ENCODE measurements at places on chromosomes 16 and 17. TPM values are rescaled to one million over a fixed set of nuclear protein-coding genes. Genes with fewer than 3 reads are reported as not detected.
A peak's percentile ranks its signal among the peaks of the same experiment; 100 is the strongest.

DNA sequence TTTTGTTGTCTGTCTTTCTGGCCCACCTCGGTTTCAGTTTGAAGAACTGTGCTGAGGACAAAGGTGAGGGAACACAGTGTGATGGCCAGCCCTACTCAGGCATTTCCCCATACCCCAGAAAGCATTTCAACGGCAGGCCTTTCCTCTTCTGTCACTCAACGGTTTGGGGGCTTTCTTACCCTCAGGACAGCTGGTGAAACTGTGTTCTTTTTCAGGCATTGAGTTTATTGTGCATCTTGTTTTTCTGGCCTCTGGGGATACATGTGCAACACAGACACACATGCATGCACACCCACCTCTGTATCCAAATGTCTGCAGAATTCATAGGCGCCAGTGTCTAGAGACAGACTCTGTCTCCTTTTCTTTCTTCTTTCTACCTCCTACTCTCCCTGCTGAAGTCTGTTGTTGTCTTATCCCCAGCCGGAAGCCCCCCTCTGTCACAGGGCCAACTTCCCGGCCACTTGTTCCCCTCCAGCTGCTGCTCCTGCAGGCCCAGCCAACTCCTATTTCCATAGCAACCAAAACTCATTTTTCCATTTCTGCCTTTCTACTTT, 17.0 kb downstream of the CHD9 start:
- no peak for DNase-seq

GRCh38 chr17:55661256-55661758, 61.4 kb downstream of the TMEM100 start:
- DNase-seq, result no peak

DNA sequence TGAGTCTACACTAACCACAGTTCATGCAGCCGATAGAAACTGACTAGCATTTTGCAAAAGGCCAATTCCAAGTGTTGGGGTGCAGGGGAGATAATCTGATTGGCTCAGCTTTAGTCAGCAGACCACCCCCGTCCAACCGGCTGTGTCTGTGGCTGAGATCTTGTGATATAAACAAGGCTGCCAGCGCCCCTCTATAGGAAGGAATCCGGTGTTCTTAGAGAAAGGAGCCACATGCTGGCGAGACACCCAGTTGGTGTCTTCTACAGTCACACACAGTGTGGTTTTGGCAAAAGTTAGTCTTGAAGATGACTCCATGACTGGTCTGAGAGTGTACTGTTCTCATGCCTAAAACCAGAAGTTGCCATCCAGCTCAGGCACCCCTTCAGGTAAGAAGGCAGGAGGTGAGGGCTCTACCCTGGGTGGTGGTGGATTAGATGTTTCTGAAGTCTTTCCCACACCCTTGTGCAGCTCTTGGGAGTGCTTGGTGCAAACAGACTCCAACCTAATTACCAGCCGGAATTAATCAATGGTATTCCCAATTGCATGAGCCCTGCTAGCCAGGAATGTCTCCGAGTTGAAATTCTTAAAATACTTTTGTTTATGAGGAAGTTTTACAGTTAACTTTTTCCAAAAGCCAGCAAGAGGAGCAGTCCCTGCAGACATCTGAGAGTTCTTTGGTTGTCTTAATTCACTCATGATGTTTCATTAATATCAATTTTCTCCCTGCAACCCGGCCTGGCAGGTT, 172.3 kb upstream of the IRX6 start:
- no peak for DNase-seq

DNA sequence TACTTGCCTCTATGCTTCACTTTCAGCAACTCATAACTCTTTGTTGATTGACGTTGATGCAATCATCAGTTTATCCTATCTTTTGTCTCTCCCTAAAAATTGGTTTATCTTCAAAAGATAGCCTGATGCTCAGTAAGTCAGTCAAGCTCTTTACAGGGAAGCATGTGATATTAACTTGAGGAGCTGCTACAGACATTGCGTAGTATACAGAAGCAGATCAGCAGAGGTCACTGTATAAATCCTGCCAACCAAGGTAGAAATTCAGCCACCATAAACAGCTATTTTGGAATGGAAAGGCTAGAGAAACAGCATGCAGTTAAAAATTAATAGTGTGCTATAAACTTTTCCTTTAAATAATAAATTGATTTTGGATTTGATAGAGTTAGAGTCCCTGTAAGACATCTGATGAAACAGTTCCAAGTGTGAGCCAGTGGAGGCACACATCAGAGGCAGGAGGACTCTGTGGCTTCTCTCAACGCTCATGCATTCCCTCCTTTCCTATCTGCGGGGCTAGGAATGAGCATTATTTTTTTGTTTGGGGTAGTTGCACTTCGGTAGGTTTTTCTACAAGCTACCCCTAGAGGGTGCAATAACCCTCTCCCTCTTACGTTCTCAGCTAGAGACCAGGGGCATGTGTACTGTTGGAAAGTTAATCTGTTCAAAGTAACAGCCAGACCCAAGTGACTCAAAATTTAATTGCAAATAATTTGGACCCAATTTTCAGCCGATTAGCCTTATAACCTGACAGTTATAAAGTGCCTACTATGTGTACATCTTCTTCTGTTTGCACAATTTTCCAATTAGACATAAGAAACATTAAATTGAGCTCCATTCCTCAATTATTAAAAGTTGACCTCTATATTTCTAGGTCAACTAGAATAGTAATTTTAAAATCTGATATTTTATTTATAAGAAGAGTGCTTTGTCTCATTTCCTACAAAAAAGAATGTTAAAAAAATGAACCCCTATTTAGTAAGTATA, 647.7 kb upstream of the SOX9 start:
- DNase-seq, result no peak

DNA sequence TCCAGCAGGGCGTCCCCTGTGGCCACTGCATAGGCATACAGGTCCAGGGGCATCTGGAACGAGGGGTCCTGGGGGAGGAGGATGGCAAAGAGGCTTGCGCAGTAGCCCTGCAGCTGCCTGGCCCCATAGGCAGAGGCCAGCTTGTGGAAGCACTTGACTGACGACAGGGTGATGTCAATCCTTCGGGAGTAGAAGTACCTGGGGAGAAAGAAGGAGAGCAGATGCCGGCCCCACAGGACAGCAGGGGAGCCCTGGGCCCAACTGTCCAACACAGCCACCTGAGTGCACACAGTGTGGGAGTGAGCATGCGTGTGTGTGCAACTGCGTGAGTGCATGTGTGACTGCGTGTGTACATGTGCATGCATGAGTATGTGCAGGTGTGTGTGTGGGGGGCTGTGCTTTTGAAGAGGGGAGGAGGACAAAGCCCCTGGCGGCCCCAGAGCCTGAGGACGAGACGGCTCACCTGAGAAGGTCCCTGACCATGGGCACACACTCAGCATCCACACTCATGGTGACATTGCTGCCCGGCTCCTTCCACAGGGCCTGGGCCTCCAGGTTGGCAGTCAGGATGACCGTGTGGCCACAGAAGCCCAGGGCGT, 7.1 kb downstream of the LGALS3BP start:
- no peak for DNase-seq

DNA sequence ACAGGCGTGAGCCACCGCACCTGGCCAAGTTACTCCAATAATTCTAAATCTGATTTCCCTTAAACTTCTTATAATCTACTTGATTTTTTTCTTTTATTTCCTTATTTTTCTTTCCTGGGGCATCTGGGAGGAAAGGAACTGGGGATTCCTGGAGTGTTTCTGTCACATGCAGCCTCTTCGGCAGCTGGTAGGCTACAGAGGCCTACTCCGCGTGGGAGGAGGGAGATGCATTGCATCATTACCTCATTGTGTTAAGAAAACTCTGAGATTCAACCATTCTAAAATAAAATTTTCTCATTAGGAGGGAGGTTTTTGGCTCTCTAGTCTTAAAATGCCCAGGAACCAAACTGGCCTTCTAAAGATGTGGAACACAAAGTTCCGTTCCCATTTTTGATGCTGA, 64.0 kb downstream of the SOX9 start:
- no peak for DNase-seq

- no peak for DNase-seq
These were observed 17.8 kb downstream of the DOC2B start for GRCh38 chr17:163514-164098.

GRCh38 chr17:45341533-45342158, 24.8 kb upstream of the MAP3K14 start:
- DNase-seq, result peak; percentile 77

GRCh38 chr16:30996324-30996984, 11.4 kb downstream of the HSD3B7 start:
- DNase-seq, result no peak

DNA sequence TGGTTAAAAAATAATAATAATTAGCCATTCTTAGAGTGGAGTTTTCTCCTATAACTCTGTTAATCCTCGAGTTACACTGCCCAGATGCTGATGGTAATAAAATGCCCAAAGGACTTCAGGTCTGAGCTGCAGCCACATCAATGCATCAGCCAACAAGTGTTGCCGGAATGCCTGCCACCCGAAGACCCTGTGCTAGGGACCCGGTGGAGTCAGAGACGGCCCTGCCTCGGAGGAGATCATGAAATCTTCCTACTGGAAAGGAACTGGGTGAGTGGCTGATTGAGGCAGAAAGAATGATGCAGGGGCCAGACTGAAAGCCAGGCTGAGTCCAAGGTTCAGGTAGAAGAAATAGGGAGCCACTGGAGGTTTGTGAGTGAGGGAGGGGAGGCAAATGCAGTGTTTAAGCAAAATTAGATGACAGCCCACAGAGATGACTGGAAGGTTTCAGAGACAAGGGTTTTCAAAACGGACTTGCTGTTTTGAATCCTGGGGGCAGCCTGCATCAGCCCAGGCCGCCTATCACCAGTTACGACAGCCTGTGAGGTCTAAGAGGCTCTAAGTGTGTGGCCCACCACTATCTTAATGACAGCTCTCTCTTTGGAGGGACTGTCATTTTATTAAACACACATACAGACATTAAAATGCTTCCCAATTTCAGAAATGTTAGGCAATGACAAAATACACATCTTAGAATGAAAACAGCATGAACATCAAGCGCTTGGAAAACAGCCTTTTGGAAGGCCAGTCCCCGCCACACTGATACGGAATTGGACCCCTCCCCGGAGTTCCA, 100.0 kb downstream of the ZNF423 start:
- DNase-seq, result no peak

DNA sequence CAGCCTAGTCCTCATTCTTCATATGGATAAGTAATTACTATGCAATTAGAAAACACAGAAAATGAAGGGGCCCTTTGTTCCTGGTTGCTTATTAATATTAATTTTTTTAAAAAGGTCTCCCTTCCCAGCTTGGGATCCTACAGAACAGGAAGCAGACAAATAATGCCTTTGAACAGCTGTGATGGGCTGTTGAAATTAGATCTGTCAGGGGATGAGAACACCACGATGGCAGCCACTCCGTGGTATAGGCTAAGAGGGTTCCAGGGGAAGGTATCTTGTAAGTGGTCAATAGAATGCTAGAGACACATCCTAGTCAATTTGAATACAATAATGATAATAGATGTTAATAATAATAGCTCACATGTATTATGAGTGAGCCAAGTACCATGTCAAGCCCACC, 83.1 kb downstream of the CCDC182 start:
- no peak for DNase-seq

- no peak for DNase-seq
These were observed 1.0 kb upstream of the RRAD start for GRCh38 chr16:66926171-66926947.

DNA sequence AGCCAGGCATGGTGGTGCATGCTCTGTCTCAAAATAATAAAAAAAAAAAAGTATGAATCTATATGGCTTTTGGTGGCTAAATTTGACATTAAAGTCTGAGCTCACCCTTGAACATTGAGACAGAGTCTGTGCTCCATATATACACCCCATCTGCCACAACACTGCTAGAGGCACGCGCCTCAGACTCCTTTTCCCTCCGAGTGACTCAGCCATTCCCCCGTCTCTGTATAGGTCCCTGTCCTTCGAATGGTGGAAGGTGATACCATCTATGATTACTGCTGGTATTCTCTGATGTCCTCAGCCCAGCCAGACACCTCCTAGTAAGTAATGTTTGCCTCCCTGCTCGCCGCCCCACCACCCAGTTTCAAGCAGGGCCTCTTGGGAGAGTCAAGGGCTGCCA, 4.5 kb upstream of the EFNB3 start:
- no peak for DNase-seq

DNA sequence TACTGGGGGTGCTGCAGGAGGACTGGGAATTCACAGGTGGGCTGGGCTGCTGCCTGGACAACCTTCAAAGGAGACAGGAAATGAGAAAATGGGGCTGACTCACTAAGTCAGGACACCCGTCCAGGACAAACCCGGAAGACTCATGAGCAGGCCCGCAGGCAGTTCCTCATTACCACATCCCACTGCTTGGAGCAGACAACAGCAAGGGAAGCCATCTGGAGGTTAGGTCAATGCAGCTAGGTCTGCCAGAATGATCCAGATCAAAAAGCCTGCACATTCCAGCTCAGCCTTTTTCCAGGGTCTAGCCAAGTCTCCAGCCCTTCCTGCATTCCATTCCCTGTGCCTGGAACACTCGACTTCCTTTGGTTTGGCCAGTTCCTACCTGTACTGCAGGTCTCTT, 536.5 kb upstream of the CDH11 start:
- no peak for DNase-seq

DNA sequence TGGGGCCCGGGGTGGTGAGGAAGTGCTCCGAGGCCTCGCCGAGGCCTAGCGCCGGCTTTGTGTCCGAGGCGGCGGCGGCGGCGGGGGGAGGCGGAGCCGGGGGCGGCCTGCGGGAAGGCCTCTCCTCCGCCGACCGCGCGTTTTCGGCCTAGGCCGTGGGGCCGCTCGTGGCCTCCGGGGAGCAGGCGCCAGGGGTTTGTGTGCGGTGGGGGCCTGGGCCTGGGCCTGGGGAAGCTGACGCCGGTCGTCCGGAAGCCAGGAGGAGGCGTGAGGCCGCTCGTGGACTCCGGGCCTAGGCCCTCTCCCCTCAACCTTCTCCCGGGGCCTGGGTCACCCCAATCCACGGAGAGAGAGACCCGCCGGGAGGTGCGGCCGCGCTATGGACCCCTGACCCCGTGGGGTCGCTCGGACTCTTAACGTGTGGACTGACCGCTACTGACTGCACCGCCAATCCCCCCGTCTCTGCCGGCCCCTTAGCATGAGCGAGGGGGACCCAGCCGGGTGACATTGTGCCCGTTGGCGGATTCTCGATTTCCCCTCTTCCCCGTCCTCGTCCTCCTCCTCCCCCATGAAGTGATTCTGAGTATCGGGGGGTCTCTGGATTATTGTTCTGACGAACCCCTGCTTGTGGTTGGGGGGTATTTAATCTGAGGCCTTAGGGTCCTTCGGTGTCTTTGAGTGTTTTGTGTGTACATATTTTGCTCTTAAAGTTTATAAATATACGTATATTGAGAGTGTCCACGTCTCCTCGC, 660 bp downstream of the RBBP6 start:
- DNase-seq, result no peak

GRCh38 chr16:67936124-67936879, at the start of gene PSMB10:
PSMB10 (minus strand) TSS chr16:67936850; CDS start chr16:67936749, 101 bp downstream.
- peak; percentile 58 for DNase-seq

GRCh38 chr16:23802776-23803175, 33.0 kb upstream of the PRKCB start:
- peak; percentile 29 for DNase-seq

- DNase-seq, result no peak
These were observed 20.5 kb upstream of the DHX8 start for GRCh38 chr17:43463241-43463640.

The CSH2 gene
- total RNA-seq, result not detected

The GGT6 gene
- 1.8 TPM for total RNA-seq

The TRAP1 gene
- total RNA-seq, result 49.1 TPM

The CCDC40 gene
- total RNA-seq, result 8.0 TPM

The FA2H gene
- 7.3 TPM for total RNA-seq

The PPP1R27 gene
- total RNA-seq, result not detected

The CACNG3 gene
- total RNA-seq, result not detected

The PGP gene
- total RNA-seq, result 24.4 TPM

The DHRS7C gene
- total RNA-seq, result not detected

The TLCD1 gene
- total RNA-seq, result 18.4 TPM

The C16orf92 gene
- total RNA-seq, result not detected

The DNASE1L2 gene
- 1.5 TPM for total RNA-seq
